Stimulated activated CD4-positive, alpha-beta T cell treated with anti-CD3 and anti-CD28 coated beads, TNF-alpha, amount 100 ng/mL, for 48 hours (primary cell): ENCODE measurements at places on chromosomes 7 and 10.

GRCh38 chr7:34109936-34110780 lies 204.8 kb downstream of the BMPER start:
- DNase-seq = no peak

- DNase-seq = no peak
Observed at GRCh38 chr7:55130395-55131141, 111.8 kb downstream of the EGFR start.

GRCh38 chr10:130493021-130493420 lies 356.8 kb downstream of the GLRX3 start:
- no peak for DNase-seq

DNA sequence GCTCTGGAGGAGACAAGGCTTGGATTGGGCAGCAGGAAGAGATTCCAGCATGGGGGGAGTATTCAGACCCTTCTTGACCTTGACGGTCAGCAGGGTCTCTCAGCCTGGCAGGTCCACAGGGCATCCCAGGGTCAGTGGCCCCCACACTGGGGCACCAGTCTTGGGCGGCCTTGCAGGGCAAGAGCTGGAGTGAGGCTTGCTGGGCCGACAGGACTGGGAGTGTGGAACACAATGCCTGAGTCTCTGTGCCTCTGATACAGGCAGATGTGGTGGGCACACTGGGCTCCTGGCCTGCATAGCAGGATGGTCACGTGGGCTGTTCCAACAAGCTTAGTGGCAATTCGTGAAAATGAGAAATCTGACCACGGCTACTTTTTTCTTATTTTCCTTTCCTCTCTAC lies 229.7 kb downstream of the TCERG1L start:
- no peak for DNase-seq

DNA sequence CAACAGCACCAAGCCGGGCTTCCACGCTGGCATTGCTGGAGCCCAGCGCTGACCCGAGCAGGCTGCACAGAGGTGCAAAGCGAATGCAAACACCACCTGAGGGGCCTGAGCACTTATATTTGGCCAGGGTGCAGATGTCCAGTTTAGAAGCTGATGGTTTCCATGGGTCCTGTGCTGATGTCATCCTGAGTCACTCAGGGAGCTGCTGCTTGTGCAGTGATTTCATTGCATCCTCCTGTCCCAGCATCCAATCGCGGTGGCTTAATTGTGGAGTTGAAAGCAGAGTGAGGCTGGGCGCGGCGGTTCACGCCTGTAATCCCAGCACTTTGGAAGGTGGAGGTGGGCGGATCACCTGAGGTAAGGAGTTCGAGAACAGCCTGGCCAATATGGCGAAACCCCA lies 410.2 kb upstream of the KLF6 start:
- DNase-seq = no peak

DNA sequence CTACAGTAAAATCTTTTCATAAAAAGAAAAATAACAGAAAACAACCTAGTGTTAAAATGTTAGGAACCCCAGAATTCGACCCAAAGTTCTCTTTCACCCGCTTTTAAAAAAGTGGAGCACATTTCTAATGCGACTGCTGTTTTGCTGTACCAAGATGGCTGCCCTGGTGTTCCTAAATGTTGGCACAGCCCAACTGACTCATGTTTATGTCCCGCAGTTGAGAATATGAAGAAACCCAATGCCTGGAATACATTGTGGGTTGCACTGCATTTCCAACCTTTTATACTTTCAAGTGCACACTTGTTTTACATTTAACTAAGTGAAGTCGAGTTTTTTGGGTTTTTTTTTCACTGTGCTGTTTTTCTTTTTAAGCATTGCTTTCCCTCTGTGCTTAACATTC lies 944 bp downstream of the STEAP1B start:
- no peak for DNase-seq

- DNase-seq = no peak
Observed at GRCh38 chr7:155281398-155281969, 16.2 kb upstream of the INSIG1 start.

- no peak for DNase-seq
Observed at GRCh38 chr10:77609781-77610272, 27.8 kb downstream of the KCNMA1 start.

- DNase-seq = no peak
Observed at GRCh38 chr7:130207642-130208041, at the start of gene SSMEM1. TSS of gene SSMEM1 (plus strand) at chr7:130207860. CDS start at chr7:130207911, 51 bp downstream.

DNA sequence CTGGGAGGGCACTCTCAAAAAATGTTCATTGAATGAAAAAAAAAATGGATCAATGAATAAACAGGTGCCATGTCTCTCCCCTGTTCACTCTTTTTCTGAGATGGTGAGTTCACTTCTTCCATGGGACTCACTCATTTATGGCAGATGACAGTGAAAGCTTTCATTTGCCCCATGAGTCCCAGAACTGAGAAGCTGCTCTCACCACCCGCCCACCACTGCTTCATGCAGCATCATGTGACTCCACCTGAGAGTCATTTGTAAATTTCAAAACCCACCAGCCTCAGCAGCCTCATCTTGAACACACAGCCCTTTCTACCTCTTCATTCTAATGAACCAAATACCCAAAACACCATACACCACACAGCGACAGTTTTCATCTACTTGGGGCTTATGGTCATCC lies 64.9 kb downstream of the SCRN1 start:
- peak; percentile 16 for DNase-seq
